ENCODE measurements at places on chromosomes 7 and 10.

DNA sequence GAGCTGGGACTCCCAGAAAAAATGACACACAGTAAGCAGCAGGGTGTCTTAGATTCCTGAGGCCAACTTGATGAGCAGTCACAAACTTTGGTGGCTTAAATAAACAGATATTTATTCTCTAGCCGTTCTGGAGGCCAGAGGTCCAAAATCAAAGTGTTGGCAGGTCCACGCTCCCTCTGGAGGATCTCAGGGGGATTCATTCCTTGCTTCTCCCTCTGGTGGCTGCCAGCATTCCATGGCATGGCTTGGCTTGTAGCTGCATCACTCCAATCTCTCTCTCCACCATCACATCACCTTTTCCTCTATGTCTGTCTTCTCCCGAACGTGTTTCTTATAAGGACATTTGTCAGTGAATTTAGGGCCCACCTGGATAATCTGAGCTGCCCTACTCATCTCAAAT lies 98.4 kb downstream of the OSBPL3 start:
- DNase-seq = no peak

DNA sequence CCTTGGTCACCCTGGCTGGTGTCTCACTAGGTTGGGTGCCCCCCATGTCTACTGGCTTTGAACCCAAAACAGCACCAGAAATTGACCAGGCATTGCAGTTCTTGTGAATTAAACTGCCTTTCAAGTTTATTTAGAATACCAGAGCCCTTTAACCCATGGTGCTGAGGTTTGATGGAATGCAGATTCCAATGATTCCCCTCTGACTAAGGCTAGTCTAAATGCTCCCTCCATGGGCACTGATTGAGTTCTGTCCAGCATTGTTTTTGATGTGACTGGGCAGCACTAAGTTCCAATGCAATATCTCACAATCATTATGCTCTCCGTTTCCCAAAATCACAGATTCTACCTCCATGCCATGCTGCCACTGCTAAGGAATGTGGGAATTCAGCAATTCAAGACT lies 1047.4 kb upstream of the LRRN3 start:
- DNase-seq = no peak

DNA sequence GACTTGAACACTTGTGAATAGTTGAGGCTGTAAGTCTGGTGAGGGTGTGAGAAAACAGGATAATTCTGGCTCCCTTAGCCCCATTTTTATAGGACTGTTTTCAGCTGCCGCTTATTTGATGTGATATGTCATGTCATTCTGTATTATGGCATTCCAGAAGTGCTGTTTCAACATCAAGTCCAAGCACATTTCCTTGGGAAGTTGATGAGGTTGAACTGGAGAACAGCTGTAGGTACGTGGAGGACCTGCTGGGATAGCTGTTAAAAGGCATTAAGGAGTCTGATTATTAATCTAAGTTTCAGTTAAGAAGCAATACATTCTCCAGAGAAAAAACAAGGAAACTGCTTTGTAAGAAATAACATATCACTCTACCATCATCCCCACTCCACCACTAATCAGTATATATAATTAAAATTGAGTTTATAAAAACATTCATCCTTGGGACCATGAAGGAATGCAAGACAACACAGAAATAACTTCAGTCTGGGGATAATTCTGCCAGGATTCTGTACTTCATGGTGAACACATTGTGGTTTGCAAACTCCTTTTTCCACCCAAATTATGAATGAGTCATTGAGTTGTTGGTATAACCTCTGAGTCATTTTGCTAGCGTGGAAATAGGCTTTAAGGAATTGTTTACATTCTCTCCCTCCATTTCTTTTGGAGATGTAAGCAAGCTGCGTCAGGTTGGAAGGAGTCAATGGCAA lies 39.9 kb upstream of the TMEM229A start:
- DNase-seq = no peak

DNA sequence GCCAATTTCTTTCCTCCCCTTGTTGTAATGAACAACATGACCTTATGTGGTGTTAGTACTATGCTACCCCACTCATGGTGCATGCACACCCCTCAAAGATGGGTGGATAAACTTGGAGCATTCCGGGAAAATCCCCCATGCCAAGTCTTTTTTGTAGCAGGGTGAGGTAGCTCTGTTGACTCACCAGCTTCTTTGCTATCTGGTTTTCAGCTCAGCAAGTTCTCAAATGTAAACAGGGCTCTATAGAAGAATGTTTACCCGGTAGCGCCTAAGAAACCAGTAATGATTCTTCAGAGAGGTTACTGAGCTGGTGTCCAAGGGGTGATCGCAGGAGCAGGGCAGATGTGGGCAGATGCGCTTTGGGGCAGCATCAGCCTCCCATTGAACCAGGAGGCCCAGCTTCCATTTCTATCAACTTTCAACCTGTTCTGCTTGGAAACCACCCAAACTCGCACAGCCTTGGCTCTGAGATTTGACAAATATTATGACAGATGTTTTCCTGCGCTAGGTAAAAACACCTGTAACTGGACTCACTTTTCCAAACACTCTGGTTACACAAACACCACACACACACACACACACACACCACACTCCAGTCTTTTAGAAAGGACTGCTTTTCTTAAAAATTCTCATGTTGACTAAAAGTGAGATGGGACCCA lies 87.8 kb downstream of the ZRANB1 start:
- no peak for DNase-seq

DNA sequence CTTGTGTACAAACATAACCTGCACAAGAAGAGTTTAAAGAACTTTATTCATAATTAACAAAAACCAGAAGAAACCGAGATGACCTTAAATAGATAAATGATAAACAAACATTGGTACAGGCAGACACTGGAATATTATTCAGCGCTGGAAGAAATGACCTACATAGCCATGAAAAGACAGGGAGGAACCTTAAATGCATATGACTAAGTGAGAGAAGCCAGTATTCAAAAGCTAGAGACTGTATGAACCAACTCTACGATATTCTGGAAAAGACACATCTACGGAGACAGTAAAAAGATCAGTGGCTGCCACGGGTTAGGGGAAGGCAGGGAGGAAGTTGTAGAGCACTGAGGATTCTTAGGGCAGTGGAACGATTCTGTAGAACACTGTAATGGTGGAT lies 333.8 kb upstream of the AKR1E2 start:
- DNase-seq = no peak

DNA sequence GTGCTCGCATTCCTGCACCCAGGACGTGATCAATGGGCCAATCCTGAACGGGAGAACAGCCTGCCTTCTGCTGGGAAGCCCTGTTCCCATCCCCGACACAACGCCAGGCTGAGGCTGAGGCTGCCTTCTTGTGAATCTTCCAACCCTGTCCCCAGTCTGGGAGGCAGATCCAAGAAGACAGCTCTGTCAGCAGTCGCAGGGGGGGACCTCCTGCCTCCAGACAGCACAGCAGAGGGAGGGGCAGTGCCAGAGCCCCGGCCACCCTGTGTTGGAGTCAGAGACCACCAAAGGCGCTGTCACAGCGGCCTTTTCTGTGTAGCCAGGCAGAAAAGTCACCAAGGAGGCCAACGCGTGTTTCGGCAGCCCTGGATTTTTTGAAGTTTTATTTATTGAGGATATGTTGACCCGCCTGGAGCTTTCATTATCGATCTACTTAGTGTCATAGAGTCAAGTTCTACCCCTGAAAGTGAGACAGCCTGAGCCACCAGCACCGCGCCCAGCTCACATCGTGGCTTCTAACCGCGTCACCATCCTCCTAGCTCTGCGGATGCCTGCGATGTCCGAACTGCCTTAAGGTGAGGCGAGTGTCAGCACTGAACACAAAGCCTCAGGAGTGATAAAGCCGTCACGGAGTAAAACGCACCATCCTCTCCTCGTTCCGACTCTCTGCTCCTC lies 86.1 kb downstream of the PTPRN2 start:
- no peak for DNase-seq

DNA sequence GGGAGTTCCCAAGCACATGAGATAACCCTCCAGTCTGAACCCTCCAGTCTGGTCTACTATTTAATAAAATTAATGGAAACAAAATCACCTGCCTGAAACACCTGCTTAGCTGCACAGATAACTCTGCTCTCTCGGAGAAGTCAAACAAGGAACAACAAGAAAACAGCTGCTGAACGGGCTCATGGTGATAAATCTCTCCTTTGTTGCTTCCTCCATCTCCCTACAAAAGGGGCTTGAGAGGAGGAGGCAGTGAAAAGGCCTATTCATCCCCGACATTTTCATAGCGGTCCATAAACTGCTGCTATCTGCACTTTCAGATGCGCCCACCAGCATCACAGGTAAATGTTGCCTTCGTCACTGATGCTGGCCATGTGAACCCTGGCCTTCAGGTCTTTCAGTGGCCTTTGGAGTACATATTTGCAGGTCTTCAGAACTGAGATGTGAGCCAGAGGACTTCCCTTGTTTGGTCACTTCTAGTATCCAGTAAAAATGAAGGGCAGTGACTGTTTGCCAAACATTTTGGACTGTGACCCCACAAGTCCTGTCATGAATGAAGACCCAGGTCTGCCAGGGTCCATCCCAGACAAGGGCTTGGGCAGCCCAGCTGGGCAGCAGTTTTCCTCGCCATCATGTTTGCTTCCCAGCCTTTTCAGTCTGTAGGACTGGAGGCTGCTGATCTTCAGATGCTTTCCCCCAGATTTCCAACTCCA lies 15.9 kb downstream of the FKBP6 start:
- DNase-seq = no peak

DNA sequence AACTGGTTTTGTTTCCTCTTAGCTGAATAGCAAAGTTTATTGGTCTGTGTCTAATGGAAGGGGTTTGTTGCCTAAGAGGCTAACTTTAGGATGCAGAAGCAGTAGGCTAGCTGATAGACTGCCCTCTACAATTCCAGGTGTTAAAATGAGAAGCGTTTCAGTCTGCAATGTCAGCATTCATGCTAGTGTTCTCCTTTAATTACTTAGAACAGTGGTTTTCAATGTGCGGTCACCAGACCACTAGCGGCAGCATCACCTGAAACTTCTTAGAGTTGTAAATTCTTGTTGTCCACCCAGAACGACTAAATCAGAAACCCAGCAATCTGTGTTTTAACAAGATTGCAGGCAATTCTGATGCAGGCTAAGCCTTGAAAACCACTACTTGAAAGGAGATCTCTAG lies 392.9 kb downstream of the IPMK start:
- DNase-seq = no peak

- DNase-seq = no peak
These were observed 78.0 kb upstream of the ANKRD1 start for GRCh38 chr10:90998733-90999511.

GRCh38 chr7:24705461-24705954 lies 51.8 kb downstream of the GSDME start:
- no peak for DNase-seq

DNA sequence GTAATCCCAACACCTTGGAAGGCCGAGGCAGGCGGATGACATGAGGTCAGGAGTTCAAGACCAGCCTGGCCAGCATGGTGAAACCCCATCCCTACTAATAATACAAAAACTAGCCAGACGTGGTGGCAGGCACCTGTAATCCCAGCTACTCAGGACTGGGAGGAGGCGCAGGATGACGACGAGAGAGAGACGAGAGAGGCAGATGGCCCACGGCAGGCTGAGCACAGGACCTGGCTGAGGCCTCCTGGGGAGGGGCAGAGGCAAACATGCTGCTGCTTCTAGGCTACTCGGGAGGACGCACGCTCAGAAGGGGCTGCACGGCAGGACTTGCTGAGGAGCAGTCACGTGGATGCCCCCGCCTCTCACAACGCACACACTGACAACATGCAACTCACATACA lies 22.4 kb downstream of the DIP2C start:
- DNase-seq = peak; percentile 52

GRCh38 chr10:90917968-90918318 lies 2.9 kb downstream of the ANKRD1 start:
- no peak for DNase-seq

GRCh38 chr7:19575909-19576557 lies 132.8 kb downstream of the POLR1F start:
- no peak for DNase-seq

DNA sequence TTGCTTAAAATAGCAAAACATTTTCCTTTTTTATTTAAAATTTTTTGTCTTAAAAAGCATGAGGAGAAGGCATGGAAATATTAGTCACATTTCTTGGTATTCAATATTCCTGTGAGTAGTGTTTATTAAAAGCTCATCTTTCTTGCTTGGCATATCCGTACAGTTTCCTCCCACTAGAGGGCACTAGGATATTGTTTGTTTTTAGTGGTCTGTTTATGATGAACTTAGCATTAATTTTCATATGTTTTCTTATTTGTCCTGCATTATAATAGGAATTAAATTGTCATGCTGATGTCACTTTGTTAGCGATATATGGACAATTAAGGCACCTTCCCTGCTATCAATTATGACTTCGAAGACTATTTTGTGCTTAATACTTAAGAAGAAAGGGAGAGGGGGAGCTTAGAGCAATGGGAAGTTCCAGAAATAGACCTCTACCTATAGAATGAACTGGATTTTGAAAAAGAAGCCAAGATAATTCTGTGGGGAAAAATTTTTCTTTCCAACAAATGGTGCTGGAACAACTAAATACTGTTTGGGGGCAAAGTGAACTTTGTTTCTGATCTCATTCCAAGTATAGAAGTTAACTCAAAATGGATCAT lies 91.0 kb upstream of the STRIP2 start:
- DNase-seq = no peak

DNA sequence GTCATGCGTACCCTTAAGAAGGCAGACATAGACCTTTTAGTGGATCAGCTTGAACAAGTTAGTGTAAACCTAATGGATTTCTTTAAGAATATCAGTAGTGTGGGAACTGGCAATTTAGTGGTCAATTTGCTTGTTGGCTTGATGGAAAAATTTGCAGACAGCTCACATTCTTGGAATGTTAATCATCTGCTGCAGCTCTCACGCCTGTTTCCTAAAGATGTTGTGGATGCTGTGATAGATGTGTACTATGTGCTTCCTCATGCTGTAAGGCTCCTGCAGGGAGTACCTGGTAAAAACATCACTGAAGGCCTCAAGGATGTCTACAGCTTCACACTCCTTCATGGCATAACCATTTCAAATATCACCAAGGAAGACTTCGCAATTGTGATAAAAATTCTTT lies 103.4 kb downstream of the ABCA13 start:
- no peak for DNase-seq

All from type B pancreatic cell (in vitro differentiated cells).